ENCODE measurements at places on chromosomes 5 and 9.
A peak's percentile ranks its signal among the peaks of the same experiment; 100 is the strongest.

GRCh38 chr5:140311011-140311467 is 8.1 kb upstream of the PFDN1 start:
- DNase-seq = no peak

- DNase-seq = no peak
These were observed 43.4 kb upstream of the FANCC start for GRCh38 chr9:95360866-95361265.

DNA sequence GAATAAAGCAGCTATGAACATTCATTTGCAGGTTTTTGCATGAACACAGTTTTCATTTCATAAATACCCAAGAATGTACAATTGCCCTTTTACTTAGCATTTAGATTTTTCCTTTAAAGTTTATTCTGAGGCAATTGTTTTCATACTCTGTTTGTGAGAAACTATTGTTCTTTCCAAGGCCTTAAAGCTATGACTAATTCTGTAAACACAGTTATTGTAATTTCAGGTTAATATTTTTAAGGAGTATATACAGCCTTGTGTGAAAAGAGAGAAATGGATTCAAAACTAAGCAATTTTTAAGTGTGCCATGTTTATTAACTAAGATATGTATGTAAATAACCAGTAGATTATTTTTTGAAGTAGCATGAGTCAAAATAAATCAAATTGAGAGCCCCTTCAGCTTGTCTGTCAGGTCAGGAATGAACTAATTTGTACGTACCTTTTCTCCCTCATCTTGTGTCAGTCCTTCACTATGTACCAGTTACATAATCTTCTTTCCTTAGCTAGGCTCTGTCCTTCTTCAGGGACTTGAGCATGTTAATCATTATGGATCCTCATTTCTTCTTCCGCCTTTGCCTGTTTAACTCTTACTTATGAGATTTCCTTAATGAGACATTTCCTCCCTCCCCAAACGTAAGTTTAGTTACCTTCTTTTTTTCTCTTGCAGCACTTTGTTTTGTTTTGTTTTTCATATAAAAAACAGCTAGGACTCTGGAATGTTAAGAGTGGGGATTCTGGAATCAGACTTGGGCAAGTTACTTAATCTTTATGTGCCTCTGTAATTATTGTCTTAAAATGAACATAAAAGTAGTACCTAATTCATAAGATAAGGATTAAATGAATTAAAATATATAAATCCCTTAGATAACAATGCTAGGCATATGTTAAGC is 63.6 kb downstream of the NIPBL start:
- DNase-seq = no peak

DNA sequence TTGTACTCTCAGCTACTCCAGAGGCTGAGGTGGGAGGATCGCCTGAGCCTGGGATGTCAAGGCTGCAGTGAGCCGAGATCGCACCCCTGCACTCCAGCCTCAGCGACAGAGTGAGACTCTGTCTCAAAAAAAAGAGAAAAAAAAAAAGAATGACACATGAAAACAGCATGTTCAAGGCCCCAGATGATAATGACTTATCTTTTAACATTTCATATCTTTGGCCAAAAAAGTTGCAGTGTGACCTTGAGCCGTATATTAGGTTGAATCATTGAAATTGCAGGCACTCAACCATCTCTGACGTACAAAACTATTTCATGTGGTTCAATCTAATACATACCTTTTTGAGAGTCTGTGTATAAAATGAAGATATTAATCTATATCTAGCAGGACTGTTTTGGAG is 79.1 kb upstream of the CPEB4 start:
- no peak for DNase-seq

- DNase-seq = no peak
These were observed 42.4 kb downstream of the MRRF start for GRCh38 chr9:122307061-122307460.

- DNase-seq = no peak
These were observed 284.4 kb downstream of the DNAH5 start for GRCh38 chr5:13660072-13660471.

GRCh38 chr9:75604661-75605060 is 285.8 kb upstream of the PCSK5 start:
- no peak for DNase-seq

- DNase-seq = peak; percentile 16
These were observed 37.4 kb downstream of the CSNK1G3 start for GRCh38 chr5:123549256-123549904.

GRCh38 chr9:114270120-114270975 is 52.5 kb upstream of the ORM1 start:
- DNase-seq = no peak

- no peak for DNase-seq
These were observed 298.0 kb upstream of the PAPPA start for GRCh38 chr9:115855458-115856133.

- peak; percentile 44 for DNase-seq
These were observed 47.3 kb downstream of the PRLR start for GRCh38 chr5:35182910-35183535.

GRCh38 chr9:104923740-104924139 is 4.2 kb downstream of the ABCA1 start:
- no peak for DNase-seq

DNA sequence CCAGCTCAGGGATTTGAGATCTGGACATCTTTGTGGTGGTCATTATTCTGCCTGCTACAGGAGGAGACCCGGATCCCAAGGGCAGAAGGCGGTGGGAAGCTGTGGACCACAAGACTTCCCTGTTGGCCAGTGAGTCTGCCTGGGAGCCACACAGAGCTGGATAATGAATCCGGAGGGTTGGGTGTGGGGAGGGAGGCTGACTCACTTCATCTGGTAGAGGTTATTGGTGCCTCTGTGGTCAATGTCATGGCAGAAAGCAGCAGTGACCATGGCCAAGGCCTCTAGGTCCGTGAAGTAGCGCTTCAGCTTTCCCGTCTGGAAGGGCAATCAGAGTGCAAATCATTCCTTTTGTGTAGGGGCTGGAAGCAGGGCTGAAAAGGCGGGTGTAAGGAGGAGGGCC is 58.5 kb downstream of the PDE6A start:
- no peak for DNase-seq

DNA sequence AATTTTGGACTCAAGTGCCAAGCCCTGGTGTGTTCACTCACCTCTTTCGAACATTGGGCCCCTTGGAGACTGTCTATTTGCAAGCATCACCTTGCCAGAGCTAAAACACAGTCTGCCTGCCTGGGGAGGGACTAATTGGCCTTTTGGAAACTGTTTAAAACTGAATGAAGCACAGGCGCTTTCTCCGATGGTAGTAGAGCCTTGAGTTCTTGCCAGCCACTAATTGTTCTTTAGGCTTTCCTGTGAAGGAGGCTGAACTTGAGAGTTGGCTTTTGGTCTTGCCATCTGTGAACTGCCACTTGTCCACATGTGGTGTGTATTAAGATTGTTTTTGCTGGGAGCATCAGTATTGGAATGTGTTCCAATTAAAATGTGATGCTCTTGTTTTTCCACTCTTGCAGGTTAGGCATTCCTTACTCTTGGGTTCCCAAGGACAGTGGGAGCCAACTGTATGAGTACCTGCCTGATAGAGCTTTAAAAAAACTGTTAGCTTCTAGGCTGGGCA is 26.0 kb downstream of the GARNL3 start:
- DNase-seq = no peak

- DNase-seq = no peak
These were observed 12.3 kb upstream of the PPP2R2B start for GRCh38 chr5:146890731-146891440.

DNA sequence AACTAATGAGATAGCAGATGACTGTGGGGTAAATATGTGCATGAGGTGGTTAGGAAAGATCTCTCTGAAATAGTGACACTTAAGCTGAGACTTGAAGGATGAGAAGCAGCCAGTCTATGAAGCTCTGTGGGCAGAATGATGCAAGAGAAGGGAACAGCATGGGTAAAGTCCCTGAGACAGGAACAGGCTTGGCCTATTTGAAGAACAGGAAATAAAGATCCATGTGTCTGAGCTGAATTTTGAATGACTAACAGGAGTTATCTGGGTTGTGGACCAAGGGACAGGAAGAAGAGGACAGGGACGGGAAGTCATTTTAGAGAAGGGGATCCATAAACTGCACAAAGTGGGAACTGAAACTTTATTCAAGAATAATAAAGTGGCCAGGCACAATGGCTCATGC is 25.6 kb upstream of the HMGCS1 start:
- DNase-seq = no peak

- DNase-seq = no peak
These were observed 179.8 kb upstream of the PLPPR1 start for GRCh38 chr9:100848726-100849125.

GRCh38 chr5:57215629-57216195 is 41.9 kb downstream of the GPBP1 start:
- no peak for DNase-seq

DNA sequence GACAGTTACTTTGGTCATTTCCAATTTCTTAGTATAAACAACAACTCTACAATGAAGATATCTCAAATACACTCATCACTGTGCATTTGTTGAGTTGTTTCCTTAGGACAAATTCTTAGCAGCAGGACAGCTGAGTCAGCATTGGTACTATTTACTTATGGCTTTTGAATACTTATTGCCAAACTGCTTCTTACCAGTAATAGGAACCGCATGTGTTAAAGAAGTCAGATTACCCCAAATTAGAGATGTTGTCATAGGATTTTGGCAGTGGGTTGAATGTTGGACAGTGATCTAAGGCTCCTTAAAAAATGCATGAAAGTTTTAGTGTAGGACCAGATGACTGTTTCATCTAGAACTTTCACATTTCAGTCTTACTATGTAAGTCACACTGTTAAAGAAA is 280.1 kb upstream of the DMRT1 start:
- no peak for DNase-seq

GRCh38 chr5:150625831-150626746 is 14.4 kb upstream of the SYNPO start:
- peak; percentile 89 for DNase-seq

DNA sequence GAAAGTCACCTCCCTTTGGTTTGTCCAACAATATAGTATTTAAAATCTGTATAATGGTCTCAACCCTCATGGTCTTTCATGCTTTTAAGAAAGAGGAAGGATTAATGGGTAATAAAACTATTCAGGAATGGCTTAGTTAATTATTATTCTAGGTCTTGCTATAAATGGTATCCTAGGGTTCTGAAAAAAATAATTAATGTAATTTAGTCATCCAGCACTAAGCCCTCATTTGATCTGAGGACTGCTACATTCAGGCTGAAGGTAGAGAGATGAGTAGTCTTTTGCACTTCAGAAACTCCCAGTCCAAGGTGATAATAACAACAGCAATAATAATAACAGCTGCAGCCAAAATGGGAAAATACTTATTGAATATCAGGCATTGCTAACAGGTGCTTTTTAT is 2.6 kb downstream of the ANKRD55 start:
- no peak for DNase-seq

- peak; percentile 42 for DNase-seq
These were observed 188.6 kb upstream of the ZNF608 start for GRCh38 chr5:124935065-124935464.

GRCh38 chr9:98453589-98454311 is 198.3 kb upstream of the TBC1D2 start:
- no peak for DNase-seq

GRCh38 chr5:138438003-138438723 is 694 bp upstream of the REEP2 start:
- no peak for DNase-seq

- DNase-seq = no peak
These were observed 210.1 kb downstream of the ZNF608 start for GRCh38 chr5:124536333-124536732.

- no peak for DNase-seq
These were observed 103.7 kb upstream of the RFX3 start for GRCh38 chr9:3629495-3629894.

DNA sequence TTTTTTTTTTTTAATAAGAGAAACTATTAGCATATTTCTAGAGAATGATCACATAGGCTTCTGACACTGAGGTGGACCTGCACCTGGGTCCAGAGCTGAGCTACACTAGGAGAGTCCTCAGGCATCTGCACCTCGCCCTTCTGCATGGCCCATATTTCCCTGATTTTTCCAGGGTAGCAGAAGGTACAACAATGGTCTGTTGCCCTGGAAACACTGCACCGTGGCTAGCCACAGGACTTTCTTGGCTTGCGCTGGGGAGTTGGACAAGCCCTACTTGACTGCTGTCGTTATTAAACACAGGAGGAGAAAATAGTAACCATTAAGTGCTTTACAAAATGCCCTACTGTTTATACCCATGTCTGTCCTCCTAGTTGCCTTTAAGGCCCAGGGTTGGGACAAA is 615.7 kb upstream of the MEF2C start:
- no peak for DNase-seq

DNA sequence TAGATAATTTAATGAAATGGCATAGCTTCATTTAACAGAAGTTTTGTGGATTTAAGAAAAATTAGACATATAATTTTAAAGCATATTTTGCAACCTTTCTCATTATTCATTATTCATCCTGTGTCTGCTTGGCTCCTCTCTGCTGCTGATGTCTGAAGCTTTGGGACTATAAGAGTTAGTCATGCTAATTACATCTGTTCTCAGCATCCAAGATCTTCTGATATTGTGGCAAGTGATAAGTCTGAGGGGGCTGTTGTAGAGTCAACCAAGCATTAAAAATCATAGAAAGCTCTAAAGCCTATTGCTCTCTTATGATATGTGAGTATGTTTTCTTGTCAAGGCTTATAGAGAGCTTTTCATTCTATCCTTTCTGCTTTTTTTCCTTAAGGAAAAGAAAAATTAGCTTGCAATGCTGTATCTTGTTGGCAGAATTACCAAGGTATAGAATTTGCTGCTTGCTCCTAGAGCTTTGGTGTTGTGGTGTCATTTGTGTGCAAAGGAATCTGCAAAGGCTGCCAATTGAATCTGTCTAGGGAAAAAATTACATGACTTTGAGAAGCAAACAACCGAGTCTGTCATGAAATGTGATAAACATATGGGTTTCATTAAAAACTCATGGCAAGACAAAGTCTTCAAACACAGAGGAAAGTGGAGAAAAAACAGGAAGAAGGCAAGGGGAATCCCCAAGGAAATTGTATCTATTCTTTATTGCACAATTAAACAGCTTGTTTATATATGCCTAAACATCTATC is 156.1 kb upstream of the DAB2 start:
- DNase-seq = no peak

DNA sequence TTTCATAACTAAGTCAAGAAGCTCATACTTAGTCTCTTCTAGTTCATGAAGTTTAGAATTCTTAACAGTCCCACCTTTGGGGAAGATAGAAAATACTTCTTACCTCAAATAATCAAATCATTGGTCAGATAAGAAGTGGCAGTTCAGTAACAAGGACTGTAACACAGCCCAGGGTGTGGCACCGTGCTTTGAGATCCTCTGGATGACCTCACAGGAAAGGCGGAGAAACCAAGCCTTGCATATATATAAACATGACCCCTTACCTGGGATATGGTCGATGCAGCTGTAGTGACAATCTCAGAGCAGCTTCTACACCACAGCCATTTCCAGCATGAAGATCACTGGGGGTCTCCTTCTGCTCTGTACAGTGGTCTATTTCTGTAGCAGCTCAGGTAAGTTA is at the start of gene SPINK7:
Gene SPINK7 (plus strand): TSS at position 271 of the 400 bp plus-strand sequence. CDS start 61 bp downstream, at position 332.
- DNase-seq = no peak

DNA sequence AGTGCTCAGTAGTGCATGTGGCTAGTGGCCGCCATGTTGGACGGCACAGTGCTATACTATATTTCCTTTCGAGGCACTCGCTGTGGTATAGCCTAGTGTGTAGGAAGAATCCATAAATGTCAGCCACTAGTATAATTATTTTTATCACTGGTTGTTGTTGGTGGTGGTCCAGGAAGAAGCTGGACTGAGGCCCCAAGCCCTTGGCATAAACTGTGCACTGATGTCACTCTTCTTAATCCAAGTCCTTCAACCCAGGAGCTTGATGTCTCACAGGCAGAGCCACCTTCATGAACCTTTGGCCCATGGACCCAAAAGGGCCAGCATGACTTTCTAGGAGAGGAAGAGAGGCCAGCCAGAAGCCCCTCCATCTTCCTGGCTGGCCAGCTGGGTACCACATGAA is 32.5 kb upstream of the SYNPO start:
- DNase-seq = no peak

GRCh38 chr9:99850736-99851499 is 29.2 kb downstream of the NR4A3 start:
- no peak for DNase-seq
